Subcutaneous preadipocyte (primary cell): ENCODE measurements at places on chromosomes 5 and 9. TPM values are rescaled to one million over a fixed set of nuclear protein-coding genes. Genes with fewer than 3 reads are reported as not detected.

FAM200C gene
- 2.9 and 3.9 TPM in 2 replicates for total RNA-seq

SLC6A19 gene
- not detected in 2 replicates for total RNA-seq

TPPP gene
- total RNA-seq: 0.20 TPM in 1 of 2 replicates, not detected in the other

LRRC19 gene
- total RNA-seq: not detected in 2 replicates
